ENCODE measurements at places on chromosomes 2 and 18.

DNA sequence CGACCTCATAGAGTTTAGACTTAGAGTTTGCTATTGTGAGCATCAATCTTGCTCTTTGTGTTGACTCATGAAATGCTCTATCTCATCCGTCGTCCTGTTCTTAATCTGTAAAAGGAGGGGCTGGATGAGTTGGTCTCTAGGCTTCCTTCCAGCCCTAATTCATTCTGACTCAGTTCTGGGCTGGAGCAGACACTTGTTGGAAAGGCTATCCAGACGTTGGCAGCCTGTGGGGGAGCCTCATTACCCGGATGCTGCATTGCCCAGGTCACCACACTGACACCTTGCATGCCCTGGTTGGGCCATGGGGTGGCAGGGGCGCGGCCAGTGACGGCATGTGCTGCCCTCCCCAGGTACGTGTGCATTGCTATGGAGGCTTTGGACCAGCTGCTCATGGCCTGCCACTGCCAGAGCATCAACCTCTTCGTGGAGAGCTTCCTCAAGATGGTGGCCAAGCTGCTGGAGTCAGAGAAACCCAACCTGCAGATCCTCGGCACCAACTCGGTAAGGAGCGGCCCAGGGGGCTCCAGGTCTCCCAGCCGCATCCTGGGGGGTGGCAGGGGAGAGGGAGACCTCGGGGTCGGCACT, 61.5 kb downstream of the EFR3B start:
- no peak for DNase-seq

DNA sequence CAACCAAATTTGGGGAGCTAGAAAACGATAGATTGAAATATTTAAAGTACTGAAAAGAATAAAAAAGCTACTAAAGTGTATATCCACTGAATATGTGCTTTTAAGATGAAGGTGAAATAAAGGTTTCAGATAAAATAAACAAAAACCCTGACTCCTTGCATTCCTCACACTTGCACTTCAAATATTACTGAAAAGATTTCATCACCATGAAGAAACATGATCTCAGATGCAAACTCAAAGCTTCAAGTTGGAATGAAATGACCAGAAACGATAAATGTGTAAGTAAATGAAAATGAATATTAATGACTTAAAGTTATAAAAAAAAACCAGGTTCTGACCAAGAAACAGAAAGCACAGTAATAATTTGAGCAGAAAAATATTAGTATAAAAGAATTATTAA, 1246.0 kb upstream of the ACVR2A start:
- no peak for DNase-seq

GRCh38 chr2:98691303-98691702, 39.6 kb downstream of the MGAT4A start:
- DNase-seq = no peak

- peak; percentile 8 for DNase-seq
These were observed 39.8 kb upstream of the ADCYAP1 start for GRCh38 chr18:864872-865273.

GRCh38 chr2:198055716-198056115, 251.3 kb downstream of the PLCL1 start:
- DNase-seq = no peak

DNA sequence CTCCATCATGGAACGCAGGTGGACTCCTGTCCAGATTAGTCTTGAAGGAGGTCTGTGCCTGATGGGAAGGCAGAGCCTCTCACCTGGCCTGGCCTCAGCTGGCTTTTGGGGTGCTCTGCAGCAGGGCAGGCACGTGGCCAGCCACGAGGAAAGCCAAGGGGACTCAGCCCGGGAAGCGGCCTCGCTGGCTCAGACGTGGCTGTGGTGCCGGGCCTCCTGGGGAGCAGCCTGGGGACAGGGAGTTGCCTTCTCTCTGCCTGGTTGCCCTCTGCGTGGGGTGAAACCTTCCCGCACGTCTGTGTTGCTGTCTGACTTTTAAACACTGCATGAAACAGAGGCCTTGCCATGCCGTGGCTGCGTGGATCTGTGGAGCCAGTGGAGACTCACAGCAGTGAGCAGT, 45.0 kb downstream of the RTP5 start:
- no peak for DNase-seq

DNA sequence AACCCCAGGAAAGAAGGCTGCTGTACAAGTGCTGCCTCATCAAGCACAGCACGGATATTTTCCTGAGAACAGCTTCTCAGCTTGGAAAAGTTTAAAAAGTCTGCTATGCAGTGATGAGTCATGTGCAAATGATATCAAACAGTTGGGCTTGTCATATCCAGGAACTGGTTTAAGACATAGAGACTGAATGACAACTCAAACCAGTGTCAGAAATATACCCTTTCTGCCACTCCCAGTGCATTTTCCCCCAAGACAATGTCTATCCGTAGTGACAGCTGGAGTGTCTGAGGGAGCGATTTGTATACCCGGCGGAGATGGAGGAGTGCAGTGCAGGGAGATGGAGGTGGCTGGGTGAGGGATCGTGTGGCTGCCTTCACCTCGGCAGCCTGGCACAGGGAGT, 28.2 kb downstream of the SOX11 start:
- DNase-seq = no peak

GRCh38 chr2:196041786-196042185, 26.9 kb downstream of the DNAH7 start:
- no peak for DNase-seq

GRCh38 chr2:197628043-197628500, 47.3 kb downstream of the RFTN2 start:
- DNase-seq = no peak

DNA sequence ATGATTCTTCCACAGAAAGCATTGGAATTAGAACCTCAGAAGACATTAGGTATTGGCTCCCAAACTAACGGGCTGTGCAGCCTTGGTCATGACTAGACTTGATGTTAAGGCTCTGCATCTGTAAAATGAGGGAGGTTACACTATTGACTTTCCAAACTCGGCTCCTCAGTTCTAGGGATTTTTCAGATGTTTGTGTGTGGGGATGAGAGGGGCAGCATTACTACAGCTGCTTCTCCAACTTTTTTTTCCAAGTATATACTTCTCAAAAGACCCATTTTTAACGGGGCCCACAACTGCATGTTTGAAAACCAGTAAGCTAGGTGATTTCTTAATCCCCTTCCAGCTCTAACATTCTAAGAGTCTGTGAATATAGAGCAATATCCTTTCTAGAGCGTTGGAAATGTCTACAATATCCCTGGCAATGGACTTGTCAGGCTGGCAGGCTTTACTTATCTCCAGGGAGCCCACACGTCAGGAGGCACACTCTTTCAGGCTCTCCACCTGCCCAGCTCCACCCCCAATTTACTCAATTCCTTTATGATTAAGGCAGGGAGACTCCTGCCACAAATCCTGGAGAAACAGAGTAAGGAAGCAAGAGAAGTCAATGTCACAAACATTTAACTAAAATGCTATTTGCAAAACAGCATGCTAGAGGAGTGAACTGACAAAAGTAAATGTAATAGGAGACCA, 844 bp upstream of the MPV17 start:
- DNase-seq = no peak

DNA sequence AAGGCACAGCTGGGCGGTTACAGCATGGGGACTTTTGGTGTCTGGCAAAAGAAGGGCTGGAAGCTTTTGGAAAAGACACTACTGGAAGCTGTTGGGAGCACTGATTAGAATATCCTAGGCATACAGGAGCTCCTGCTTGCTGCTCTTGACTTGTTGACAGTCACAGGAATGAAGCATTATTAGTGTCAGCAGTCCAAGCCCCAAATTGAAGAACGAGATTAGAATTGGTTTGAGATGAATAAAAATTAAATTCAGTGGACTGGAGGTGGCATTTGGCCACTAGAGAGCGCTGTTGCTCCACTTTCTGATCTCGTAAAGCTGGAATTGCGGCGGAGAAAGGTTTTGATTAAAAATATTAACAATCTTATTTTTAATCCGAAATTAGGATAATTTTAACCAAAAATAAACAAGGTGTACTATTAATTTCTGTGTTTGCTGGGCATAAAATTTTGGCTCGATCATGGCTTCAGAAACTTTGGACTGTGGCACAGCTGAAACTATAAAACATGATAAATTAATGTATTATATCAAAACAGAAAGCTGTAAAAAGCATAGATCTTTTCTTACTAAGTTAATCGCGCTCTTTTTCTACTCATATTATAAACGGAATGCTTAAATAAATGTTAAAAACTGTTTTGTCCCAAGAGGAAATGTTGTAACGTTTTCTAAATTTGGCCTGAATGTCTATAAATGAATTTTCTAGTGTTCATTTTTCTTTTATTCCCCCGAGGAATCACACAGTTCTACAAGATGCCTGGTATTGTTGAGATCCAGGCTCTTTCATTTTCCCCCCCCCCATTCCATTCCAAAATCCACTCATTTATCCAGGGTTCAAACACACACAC, 2.4 kb upstream of the HOXD8 start:
- DNase-seq = peak; percentile 54

DNA sequence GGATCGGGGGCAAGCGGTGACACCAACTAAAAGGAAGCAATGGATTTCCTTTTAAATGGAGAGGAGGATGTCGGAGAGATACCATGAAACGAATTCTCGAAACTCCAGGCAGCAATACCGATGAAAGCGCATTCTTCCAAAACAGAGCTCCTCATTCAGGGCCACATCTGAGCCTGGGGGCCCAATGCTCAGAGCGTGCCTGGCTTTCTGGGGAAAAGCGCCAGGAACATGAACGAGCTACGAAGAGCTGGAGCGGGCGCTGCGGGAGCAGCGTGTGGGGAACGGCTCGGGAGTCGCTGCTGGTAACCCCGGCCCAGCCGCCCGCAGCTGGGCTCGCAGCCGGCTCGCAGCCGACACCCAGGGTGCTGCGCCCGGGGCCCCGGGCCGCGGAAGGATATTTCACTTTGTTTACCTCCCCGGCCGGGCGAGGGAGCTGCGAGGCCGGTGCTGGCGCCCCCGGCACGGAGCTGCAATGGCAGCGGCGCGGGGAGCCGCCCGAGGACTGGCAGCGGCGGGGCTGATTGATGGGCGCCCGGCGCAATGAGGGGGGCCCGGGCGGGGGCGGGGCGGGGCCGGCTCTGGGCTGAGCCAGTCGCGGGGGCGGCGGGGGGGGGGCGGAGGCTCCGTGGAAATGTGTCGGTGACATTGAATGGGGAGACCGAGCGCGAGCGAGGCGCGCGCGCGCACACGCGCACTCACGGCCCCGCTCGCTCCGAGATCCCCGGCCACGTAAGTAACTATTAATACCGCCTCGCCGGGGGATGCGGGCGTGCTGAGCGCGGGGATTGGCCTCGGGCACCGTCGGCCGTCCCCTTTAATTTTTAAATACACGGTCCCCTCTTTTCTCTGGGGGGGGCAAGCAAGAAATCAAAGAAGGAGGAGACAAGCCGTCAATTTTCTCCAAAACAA, at the start of gene TRIB2:
TRIB2 (plus strand) TSS at position 655 of the 909 bp plus-strand sequence. CDS start 1,372 bp downstream, outside the sequence.
- DNase-seq = peak; percentile 93

DNA sequence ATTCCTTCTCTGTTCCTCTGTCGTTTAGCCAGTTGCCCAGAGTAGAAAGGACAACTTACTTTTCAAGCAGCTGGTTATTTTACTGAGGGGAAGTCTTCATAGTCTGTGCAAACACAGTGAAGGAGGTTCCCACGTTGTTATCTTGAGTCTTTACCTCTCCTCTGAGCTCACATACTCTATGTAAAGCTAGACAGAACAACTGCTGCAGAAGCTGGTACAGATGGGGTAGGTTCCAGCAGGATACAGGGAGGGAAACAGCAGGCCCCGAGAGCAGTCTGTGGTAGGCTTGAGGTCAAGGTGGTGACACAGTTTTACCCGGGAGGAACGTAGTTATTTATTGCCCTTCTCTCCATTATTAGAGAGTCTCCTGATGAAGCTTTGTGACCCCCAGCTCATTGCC, 93.4 kb upstream of the LDLRAD4 start:
- DNase-seq = no peak

DNA sequence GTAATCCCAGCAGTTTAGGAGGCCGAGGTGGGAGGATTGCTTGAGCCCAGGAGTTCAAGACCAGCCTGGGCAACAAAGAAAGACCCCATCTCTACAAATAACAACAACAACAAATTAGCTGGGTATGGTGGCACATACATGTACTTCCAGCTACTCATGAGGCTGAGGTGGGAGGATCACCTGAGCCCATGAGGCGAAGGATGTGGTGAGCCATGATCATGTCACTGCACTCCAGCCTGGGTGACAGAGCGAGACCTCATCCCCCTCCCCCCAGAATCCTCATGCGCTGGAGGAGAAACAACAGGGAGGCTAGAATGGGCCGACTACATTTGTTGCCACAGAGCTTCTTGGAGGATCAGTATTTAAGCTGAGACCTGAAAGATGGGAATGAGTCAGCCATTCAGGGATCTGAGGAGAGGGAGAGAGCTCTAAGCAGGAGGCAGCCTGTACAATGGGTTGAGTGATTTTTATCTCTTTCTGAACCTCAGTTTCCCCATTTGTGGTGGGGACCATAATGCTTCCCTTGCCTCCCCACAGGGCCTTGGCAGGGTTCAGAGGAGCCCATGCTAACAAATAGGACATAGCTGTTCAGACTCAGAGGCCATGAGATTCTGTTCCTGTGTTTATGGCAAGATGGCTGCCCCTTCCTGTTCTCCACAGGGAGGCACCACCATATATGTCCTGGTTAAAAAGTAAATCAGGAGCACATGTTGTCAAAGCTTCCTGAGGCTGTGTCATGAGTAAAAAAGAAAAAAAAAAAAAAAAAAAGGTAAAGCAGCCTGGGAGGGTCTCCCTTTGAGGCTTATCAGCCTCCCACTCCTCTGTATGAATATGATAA, 131.4 kb upstream of the HAAO start:
- no peak for DNase-seq

DNA sequence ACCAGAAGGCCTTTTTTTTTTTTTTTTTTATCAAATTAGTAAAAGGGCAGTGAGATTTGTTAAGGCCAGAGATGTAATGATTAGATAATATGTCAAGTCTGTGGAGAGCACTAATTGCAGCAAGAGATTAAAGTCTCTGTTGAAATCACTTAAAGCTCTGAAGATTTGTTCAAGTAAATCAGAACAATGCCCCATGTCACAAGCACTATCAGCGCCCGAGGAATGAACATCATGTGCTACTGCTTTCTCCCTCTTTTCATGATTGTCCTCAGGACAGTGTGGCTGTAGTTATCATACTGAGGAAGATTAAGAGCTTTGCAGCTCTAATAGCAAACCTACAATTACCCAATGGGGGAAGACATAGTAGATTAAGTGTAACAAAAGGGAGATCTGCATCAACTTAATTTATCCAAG, 71.1 kb downstream of the TDRD15 start:
- DNase-seq = no peak

DNA sequence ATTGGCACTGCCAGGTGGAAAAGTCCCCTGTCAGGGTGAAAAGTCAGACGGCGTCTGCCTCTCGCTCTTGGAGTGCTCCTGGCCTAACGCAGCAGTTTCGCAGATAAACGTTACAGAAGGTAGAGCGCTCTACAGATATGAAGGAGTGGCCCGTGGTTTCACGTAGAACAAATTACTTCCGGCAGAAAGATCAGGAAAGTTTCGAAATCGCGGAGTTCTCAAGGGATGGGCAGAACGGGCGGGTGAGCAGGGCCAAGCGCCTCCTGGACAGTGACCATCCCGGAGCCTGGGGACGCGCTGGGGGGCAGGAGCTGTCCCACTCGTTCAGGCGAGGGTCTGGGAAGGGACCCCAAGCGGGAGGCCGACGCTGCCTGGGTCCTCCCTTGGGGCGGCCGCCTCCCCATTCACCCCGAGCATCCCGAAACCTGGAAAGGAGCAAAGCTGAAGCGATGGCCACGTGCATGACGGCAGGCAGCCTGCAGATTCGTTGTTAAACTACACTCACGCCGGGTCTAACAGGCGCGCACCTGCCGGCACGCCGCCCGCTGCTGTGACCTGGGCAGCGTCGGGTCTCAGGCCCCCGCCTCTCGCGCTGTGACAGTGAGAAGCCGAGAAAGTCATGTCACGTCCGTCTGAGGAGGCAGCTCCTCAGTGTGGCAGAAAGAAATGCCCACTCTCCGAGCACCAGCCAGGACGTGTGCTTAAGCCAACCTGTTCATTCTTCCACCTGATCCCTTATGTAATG, 122.9 kb upstream of the SALL3 start:
- no peak for DNase-seq

- DNase-seq = no peak
These were observed 141.0 kb downstream of the THADA start for GRCh38 chr2:43454791-43455190.
